ENCODE measurements at places on chromosomes 1 and 21.

DNA sequence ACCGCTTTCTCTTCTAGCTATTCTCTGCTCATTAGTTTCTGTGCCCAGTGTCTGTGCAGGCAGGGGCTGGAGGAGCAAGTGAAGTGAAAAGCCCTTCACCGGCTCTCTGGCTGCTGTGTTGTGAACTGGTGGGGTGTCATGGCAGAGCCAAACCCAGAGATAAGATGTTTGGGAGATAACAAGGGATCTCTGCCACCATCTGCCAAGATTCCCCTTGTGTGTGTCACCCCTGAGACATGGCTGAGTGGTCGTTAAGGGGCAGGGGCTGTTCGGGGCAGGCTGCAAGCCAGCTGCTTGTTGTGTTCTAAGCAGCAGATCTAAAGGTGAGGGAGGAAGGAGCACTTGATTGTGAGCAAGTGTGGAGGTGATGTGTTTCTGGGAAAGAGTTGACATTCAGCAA, 24.5 kb downstream of the CNIH3 start:
- no peak for DNase-seq

- DNase-seq = no peak
Measured at GRCh38 chr21:28431022-28431421, 561.7 kb downstream of the LTN1 start.

DNA sequence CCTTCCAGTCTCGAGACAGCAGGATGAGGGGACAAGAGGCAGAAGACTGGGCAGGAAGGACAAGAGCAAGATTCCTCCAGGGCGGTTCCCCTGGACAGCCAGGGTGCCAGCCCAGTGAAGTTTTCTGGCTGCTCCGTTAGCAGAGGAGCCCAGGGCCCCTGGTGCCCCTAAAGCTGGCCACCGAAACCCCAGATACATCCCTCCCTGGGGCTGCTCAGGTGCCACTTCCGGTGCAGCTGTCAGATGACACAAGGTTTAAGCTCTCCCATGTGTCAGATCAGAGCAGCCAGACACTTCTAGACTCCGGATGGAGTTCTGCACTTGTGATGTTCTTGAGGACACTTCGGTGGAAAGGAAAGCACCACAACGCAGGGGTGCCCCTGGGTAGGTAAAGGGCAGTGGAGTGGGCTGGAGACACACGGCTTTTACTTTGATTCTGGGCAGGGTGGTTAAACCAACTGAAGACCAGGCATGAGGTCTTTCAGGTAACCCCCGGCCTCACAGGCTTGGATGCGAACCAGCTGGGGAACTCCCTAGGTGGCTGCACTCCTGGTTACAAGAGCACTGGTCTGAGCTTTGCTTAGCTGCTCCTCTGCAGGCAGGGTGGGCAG, 85.7 kb downstream of the ITPKB start:
- DNase-seq = no peak

GRCh38 chr1:228827019-228827418, 91.7 kb downstream of the RHOU start:
- no peak for DNase-seq

DNA sequence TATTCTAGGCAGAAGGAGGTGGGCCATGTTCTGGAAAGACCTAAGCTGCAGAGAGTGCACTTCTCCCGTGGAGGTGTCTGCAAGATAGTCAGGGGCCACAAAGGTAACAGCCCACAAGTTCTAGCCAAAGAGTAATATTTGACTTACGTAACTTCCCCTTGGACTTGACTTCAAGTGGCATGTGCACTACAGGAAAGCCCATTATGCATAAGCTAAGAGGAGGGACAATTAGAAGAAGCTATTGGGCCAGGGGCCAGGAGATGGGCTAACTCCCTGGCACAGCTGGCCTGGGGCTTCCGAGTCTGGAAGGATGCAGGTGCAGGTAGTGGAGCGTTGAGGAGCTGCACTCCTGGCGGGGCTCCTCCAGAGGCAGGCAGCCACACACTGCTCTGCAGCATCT, 58.3 kb downstream of the ERG start:
- no peak for DNase-seq

GRCh38 chr1:53468374-53468773, 9.2 kb downstream of the DMRTB1 start:
- DNase-seq = no peak

GRCh38 chr1:118023199-118023598, 93.7 kb downstream of the WDR3 start:
- DNase-seq = no peak

DNA sequence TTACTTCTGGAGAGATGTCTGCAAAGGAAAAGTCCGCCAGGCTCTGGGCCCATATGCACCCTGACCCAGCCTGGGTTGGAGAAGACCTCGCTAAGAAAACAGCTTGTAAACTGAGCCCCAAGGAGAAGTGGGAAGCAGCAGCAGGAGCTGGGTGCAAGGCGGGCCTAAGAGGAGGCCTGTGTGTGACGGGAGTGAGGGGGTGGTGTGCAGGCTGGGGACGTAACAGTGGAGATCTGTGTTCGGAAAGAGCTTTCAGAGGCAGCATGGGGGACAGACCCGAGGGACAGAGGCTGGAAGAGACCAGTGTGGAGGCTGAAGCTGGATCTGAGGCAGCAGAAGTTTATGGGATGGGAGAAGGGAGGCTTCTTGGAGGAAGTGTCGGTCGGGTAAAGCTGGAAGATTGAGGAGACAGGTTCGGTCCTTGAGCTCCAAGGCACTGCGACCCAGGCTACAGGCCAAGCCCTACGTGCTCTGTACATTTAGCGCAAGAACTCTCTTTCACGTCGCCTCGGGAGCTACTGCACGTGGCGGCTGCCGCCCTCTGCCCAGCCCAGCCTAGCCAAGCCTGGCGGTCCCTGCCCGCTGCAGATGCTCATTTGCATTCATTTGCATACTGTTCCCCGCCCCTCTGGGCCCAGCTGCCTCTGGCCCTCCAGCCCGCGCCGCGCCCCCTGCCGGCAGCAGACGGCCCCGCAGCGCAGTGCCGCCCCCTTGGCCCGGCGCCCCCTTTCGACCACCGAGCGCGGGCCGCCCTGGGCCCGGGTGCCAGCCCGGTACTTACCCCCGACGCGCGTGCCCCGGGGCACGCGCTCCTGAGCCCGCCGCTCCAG, 6.3 kb downstream of the HPCA start:
- no peak for DNase-seq

DNA sequence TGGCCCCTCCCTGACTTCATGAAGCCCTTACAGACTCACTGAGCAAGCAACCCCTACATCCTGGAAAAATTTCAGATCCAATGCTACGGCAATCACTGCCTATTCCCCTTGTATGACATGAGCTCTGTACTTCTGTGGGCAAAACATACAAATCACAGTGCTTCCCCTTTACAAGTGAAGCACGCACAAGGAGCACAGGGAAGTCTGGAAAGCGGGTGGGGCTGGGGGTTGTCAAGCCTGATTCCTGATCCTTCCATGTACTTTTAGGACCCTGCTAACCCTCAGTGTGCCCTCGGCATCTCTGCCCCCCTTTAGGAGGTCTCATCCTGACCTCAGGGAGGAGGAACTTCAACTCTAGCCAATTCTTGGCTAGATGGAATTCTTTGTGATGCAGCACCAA, 405.7 kb upstream of the POU3F1 start:
- no peak for DNase-seq

- no peak for DNase-seq
Measured at GRCh38 chr1:154750681-154751665, 119.1 kb downstream of the KCNN3 start.

DNA sequence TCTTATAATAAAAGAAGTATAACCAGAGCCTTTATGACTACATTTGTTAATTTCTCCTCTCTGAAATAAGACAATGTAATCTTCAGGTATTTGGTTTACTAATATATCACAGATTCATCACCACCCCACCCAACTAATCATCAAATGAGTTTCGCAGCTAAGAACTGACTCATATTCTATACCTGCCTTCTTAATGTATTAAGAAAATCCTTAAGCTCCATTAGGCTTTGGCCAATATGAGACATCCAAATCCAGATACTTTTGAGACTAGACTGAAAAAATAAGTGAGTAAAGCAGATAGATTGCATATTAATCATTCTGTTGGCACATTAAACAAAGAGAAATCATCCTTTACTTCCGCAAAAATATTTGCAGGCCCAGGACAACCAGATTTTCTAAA, 18.7 kb upstream of the FMO2 start:
- DNase-seq = no peak

GRCh38 chr1:204584699-204585372, 68.6 kb downstream of the MDM4 start:
- DNase-seq = no peak

GRCh38 chr21:35633501-35633900, 426.8 kb downstream of the SETD4 start:
- DNase-seq = no peak

DNA sequence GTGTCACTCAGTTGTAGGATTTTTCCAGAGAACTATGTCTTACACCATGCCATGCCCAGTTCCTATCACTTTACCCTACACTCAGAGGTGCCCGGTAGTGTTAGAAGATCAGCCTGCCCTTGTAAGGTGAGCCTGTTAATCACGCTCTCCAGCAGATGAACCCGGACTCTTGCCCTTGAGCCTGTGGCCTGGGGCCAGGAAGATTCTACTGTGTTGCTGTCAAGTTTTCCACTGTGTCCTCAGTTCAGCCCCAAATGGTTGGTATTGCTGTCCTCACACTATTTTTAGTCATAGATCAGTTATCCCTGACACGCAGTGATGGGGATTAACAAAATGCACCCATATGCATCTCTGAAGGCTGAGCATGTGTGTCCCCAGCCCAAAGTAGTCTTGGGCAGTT, 105.0 kb upstream of the SPAG17 start:
- DNase-seq = no peak

DNA sequence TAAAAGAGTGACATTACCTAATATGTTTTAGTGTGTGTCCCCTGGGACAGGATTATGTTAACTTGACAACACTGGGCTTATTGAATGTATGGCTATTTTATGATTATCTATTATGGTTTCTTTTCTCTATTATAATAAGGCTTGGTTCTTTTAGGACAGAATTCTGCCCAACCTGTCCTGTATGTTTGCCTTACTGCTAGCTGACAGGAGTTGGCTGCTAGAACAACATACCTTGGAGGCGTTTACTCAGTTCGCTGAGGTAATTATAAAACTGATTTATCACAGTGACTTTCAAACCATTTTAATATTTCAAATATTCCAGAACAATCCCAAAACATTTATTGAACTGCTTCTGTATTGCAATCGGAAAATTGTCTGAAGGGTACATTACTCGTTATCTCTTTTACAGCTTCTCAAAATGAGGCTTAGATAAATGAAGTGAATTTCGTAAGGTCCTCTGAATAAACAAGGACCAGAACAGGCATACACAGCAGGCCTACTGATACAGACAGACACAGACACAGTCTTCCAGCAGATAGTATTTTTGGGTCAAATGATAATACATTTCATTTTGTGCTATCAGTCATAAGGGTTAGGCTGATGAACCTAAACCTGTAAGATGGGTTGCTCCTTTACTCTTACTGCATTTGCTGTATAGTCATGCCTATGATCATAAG, 44.2 kb downstream of the SCYL3 start:
- DNase-seq = no peak

DNA sequence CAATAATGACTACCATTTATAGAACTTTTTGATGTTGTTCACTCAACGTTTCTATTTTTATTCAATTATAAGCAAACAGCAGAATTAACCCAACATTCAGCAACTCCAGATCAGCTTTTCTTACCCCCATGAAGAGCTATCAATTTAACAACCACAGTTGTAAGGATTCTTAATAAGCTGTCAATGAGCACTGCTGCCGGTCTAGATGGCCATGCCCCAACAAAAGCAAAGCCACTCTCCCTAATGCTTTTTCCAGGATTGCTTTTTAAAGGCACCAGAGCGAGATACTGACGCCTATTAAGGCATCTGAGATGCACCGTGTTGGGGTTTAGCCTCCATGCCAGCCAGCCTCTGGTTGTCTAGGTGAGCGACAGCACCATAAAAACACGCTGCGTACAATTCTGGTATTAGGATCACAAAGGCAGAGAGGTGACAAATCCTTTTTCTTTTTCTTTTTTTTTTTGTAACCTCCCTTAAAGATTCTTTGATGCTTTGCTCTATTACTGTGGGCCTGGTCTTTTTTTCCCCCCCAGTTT, 39.5 kb downstream of the PTPRC start:
- no peak for DNase-seq

Measured in NCI-H446 (cell line).